Small intestine (tissue), 16 donors: ENCODE measurements at places on chromosomes 4 and X. TPM values are rescaled to one million over a fixed set of nuclear protein-coding genes. Genes with fewer than 3 reads are reported as not detected.

- no peak overlapping the region for H3K27ac ChIP-seq
- H3K4me1 ChIP-seq = no peaks in the 10 kb centered on the region
- no peaks in the 10 kb centered on the region for H3K36me3 ChIP-seq
- DNase-seq = no peak
These were observed 59.7 kb upstream of the BEX4 start for GRCh38 chrX:103155201-103155600.

DNA sequence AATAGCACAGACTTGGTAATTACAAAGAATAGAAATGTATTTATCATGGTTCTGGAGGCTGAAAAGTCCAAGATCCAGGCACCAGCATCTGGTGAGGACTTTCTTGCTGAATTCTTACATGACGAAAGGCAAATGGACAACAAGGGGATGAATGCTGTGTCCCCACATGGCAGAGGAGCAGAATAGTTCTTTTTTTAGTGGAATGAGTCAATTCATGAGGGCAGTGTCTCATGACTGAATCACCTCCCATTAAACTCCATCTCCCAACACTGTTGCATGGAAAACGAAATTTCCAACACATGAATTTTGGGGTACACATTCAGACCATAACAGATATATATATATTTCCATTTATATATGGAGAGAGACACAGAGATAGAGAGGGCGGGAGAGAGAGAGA, 628.3 kb downstream of the TRIML1 start:
- no peak for DNase-seq
- no peaks in the 10 kb centered on the region for H3K36me3 ChIP-seq
- H3K4me1 ChIP-seq = no peaks in the 10 kb centered on the region
- no peaks in the 10 kb centered on the region for H3K27me3 ChIP-seq
- no peak overlapping the region for H3K4me3 ChIP-seq
- H3K27ac ChIP-seq = no peak overlapping the region

- no peaks in the 10 kb centered on the region for H3K27me3 ChIP-seq
- H3K4me3 ChIP-seq = no peak overlapping the region
- H3K36me3 ChIP-seq = no peaks in the 10 kb centered on the region
- H3K27ac ChIP-seq = no peak overlapping the region
These were observed 199.3 kb upstream of the FAT4 start for GRCh38 chr4:125115476-125115875.

GRCh38 chr4:104015680-104016079, 295.9 kb upstream of the TACR3 start:
- no peaks in the 10 kb centered on the region for H3K4me1 ChIP-seq
- H3K4me3 ChIP-seq = no peak overlapping the region
- no peak overlapping the region for H3K27ac ChIP-seq
- no peaks in the 10 kb centered on the region for H3K27me3 ChIP-seq
- no peaks in the 10 kb centered on the region for H3K36me3 ChIP-seq

Gene UBE2D3
- polyA plus RNA-seq = 173 TPM

DNA sequence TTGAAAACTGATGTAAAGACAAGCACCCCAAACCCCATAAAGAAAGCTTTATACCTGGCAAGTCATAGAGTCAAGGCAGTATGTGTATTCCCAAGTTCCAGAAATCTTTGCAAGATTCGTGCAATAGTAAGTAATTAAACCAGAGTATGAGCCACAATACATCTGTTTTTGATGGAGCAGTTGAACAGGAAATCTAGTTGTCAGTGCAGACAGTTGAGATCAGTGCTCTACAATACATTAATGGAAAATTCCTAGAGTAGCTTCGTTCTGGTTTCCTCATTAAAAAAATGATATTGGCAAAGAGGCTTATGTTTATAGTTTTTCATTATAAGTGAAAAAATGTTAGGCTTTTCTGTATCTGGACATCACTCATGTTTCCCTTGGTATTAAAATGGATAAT, 575.3 kb downstream of the TRIML1 start:
- no peak overlapping the region for H3K4me3 ChIP-seq
- no peak for DNase-seq
- no peaks in the 10 kb centered on the region for H3K27me3 ChIP-seq
- no peaks in the 10 kb centered on the region for H3K4me1 ChIP-seq
- H3K36me3 ChIP-seq = no peaks in the 10 kb centered on the region
- H3K27ac ChIP-seq = no peak overlapping the region

Gene TNIP3
- polyA plus RNA-seq = not detected

DNA sequence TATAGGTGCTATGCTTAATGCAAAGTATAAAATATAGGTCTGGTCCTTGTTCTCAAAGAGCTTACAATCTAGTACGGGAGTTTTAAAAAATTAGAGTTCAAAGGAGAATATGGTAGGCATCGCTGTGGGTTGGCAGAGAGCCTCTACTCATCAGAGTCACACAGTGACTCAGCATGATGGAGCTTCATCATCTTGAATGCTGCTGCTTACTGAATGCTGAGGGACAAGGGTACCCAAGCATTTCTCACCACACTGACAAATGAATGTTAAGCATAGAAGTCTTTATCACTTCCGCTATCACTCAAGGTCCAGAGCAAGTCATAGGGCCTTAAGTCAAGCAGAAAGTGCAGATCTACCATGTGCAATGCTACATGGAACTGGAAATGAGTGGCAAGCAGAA, 268.6 kb upstream of the IGFBP7 start:
- no peaks in the 10 kb centered on the region for H3K4me1 ChIP-seq
- H3K27ac ChIP-seq = no peak overlapping the region
- no peaks in the 10 kb centered on the region for H3K27me3 ChIP-seq
- DNase-seq = no peak
- H3K36me3 ChIP-seq = no peaks in the 10 kb centered on the region

GRCh38 chrX:104270916-104271512, 16.3 kb upstream of the ESX1 start:
- H3K4me1 ChIP-seq = no peaks in the 10 kb centered on the region
- no peak for DNase-seq
- H3K27me3 ChIP-seq = no peaks in the 10 kb centered on the region
- no peak overlapping the region for H3K27ac ChIP-seq

Gene CXCL1
- polyA plus RNA-seq = 2.9 TPM

DNA sequence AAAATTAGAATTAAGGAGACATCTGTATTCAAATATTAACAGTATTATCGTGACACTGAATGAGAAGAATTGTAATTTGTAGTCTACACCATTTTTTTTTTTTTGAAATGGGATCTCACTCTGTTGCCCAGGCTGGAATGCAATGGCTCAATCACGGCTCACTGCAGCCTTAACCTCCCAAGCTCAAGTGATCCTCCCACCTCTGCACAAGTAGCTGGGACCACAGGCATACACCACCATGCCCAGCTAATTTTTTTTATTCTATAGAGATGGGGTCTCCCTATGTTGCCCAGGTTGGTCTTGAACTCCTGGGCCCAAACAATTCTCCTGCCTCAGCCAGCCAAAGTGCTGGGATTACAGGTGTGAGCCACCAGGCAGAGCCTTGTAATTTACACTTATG, 24.8 kb downstream of the ELF2 start:
- DNase-seq = no peak
- H3K36me3 ChIP-seq = no peaks in the 10 kb centered on the region
- no peaks in the 10 kb centered on the region for H3K27me3 ChIP-seq
- no peak overlapping the region for H3K27ac ChIP-seq
- peaks cover 2% of the 10 kb centered on the region for H3K4me1 ChIP-seq
- H3K4me3 ChIP-seq = no peak overlapping the region

DNA sequence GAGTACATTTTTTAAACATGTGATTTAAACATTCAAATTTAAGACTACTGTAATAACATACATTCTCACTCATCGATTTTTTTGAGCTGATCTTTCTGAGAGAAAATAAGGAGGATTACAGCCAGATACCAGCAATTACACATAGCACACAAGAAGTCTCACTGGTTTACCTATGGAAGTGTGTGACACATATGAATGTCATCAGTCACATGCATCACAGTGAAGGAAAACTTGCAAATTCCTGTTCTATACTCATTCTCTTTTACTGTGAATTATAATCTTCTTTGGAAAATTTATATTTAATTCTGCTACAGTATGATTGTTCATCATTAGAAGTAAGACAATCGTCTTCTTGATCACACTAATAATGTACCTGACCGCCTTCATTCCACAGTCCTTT, 21.3 kb upstream of the BMP2K start:
- H3K4me3 ChIP-seq = no peak overlapping the region
- H3K27me3 ChIP-seq = no peaks in the 10 kb centered on the region
- no peak for DNase-seq
- no peak overlapping the region for H3K27ac ChIP-seq

- H3K36me3 ChIP-seq = no peaks in the 10 kb centered on the region
- no peaks in the 10 kb centered on the region for H3K4me1 ChIP-seq
- no peak overlapping the region for H3K4me3 ChIP-seq
- no peak overlapping the region for H3K27ac ChIP-seq
- DNase-seq = no peak
These were observed 109.7 kb downstream of the SNCA start for GRCh38 chr4:89727238-89727637.

DNA sequence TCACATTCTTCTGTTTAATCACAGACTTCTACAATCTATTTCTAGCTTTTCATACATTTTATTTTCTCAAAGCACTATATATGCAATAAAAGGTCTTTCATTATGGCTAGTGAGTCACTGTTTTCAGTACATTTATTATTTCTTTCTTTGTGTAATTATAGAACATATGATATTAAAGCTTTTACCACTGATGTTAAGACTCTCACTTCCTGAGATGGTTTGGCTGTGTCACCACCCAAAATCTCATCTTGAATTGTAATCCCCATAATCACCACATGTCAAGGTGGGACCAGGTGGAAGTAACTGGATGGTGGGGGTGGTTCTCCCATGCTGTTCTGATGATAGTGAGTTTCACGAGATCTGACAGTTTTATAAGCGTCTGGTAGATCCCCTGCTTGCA, 41.9 kb downstream of the UBA6 start:
- H3K4me3 ChIP-seq = no peak overlapping the region
- peaks cover 22% of the 10 kb centered on the region for H3K36me3 ChIP-seq
- DNase-seq = no peak
- H3K27me3 ChIP-seq = no peaks in the 10 kb centered on the region
- no peak overlapping the region for H3K27ac ChIP-seq

DNA sequence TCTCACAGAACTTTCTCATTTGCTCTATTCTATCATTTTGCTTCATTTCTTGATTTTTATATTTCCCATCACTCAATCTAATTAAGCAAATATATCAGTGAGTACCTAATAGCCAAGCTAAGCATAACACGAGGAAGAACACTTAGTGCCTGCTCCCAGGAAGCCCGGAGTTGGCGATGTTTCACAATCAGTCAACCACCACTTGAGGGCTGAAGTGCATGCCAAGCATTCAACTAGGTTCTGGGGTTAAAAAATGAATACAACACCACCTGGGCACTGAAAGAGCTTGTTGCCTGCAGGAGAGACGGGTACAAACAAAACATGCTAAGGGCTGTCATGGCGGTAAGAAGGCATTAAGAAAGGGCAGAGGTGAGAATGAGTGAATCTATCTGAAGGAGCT, 47.5 kb downstream of the UCHL1 start:
- H3K27me3 ChIP-seq = peaks cover 3% of the 10 kb centered on the region
- H3K36me3 ChIP-seq = no peaks in the 10 kb centered on the region
- H3K4me1 ChIP-seq = no peaks in the 10 kb centered on the region
- no peak for DNase-seq
- no peak overlapping the region for H3K4me3 ChIP-seq
- no peak overlapping the region for H3K27ac ChIP-seq

GRCh38 chr4:168515222-168516011, 18.6 kb downstream of the PALLD start:
- H3K36me3 ChIP-seq = no peaks in the 10 kb centered on the region
- H3K27me3 ChIP-seq = no peaks in the 10 kb centered on the region
- H3K4me1 ChIP-seq = no peaks in the 10 kb centered on the region
- no peak overlapping the region for H3K27ac ChIP-seq
- no peak overlapping the region for H3K4me3 ChIP-seq

Gene FANCB
- polyA plus RNA-seq = not detected

DNA sequence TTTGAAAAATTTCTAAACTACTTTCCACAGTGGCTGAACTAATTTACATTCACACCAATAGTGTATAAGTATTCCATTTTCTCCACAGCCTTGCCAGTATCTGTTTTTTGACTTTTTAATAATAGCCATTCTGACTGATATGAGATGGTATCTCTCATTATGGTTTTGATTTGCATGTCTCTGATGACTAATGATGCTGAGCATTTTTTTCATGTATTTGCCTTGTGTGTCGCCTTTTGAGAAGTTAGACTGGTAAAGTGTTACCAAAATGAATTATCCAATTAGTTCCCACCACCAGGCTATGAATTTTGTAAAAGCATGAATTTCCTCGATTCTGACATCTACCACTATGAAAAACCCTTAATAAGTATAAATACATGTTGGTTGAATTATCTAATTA, 242.2 kb upstream of the GK2 start:
- no peaks in the 10 kb centered on the region for H3K4me1 ChIP-seq
- H3K27ac ChIP-seq = no peak overlapping the region
- H3K27me3 ChIP-seq = no peaks in the 10 kb centered on the region

Gene PDZD4
- polyA plus RNA-seq = 2.4 TPM

Gene CASP3
- polyA plus RNA-seq = 61.6 TPM

- H3K27me3 ChIP-seq = no peaks in the 10 kb centered on the region
- DNase-seq = peak; percentile 33
- no peaks in the 10 kb centered on the region for H3K36me3 ChIP-seq
- H3K4me3 ChIP-seq = no peak overlapping the region
- no peaks in the 10 kb centered on the region for H3K4me1 ChIP-seq
These were observed 38.7 kb upstream of the PDK3 start for GRCh38 chrX:24426340-24426913.

Gene GABRE
- polyA plus RNA-seq = 26.6 TPM

- H3K4me1 ChIP-seq = no peaks in the 10 kb centered on the region
- no peak overlapping the region for H3K4me3 ChIP-seq
- no peak overlapping the region for H3K27ac ChIP-seq
- H3K27me3 ChIP-seq = no peaks in the 10 kb centered on the region
- H3K36me3 ChIP-seq = no peaks in the 10 kb centered on the region
- peak; percentile 47 for DNase-seq
These were observed 97.7 kb upstream of the PTPN13 start for GRCh38 chr4:86496094-86497080.

Gene FGF2
- polyA plus RNA-seq = 0.81 TPM

GRCh38 chr4:174378951-174379350, 95.2 kb downstream of the CEP44 start:
- DNase-seq = no peak
- no peaks in the 10 kb centered on the region for H3K4me1 ChIP-seq
- H3K27ac ChIP-seq = no peak overlapping the region
- no peaks in the 10 kb centered on the region for H3K27me3 ChIP-seq

DNA sequence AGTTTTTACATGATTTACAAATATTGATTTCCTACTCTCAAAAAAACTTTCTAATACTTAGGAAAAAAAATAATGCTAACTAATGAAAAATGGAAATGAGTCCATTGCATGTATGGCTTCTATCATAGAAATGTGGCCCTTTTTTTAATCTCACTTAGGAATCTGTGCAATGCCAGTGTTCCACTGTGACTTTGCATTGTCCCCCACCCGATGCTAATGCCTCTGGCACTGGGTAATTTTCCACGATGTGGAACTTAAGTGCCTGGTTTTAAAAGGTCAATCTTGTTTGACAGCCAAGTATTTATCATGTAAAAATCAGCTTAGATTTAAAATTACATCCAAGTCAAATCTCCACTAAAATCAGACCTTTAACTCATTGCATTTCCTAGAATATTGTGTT, 53.1 kb downstream of the SPATA4 start:
- no peaks in the 10 kb centered on the region for H3K27me3 ChIP-seq
- no peak overlapping the region for H3K27ac ChIP-seq
- H3K4me1 ChIP-seq = no peaks in the 10 kb centered on the region
- no peak for DNase-seq
- H3K4me3 ChIP-seq = no peak overlapping the region
- no peaks in the 10 kb centered on the region for H3K36me3 ChIP-seq
